ENCODE measurements at places on chromosomes 1 and 21.

DNA sequence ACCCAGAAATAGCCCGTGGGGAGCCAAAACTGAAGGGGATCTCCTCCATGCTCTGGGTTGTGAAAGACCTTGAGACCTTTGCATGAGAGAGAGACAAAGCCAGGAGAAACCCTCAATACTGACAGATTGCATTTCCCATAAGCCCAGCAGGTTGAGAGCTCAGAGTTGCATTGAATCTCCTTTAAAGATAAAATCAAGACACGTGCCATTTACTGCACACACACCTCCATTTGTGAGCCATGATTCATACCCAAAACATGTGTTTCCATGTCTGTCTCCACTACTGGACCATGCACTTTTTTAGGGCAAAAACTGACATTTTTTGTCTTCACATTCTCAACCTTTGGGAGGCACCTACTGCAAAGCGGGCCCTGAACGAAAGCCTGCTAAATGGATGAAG lies 144.0 kb upstream of the NRIP1 start:
- DNase-seq, result no peak

- no peak for DNase-seq
Measured at GRCh38 chr1:204441558-204441957, 29.9 kb upstream of the PPP1R15B start.

GRCh38 chr1:169896013-169896412 lies 2.3 kb upstream of the SCYL3 start:
- no peak for DNase-seq

- DNase-seq, result no peak
Measured at GRCh38 chr1:148160343-148161052, 8.4 kb upstream of the NBPF11 start.

GRCh38 chr1:81804312-81804711 lies 3.6 kb downstream of the ADGRL2 start:
- DNase-seq, result no peak

DNA sequence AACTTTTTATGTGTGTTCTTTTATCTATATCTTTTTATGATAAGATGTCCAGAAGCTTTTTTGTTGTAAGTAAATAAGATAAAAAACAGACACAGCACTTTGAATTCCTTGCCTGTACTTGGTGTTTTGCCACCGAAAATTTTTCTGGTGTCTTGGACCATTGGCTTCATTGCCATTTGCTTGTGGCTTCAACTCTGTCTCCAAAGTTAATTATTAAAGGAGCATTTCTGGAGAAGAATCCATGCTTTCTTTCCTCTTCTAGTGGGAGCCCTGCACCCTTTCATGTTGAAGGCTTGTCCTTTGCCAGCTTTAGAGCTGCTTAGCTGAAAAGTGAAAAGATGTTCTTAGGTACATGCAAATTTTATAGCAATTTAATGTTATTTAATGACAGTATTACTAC lies 112.2 kb downstream of the DYRK1A start:
- DNase-seq, result no peak

DNA sequence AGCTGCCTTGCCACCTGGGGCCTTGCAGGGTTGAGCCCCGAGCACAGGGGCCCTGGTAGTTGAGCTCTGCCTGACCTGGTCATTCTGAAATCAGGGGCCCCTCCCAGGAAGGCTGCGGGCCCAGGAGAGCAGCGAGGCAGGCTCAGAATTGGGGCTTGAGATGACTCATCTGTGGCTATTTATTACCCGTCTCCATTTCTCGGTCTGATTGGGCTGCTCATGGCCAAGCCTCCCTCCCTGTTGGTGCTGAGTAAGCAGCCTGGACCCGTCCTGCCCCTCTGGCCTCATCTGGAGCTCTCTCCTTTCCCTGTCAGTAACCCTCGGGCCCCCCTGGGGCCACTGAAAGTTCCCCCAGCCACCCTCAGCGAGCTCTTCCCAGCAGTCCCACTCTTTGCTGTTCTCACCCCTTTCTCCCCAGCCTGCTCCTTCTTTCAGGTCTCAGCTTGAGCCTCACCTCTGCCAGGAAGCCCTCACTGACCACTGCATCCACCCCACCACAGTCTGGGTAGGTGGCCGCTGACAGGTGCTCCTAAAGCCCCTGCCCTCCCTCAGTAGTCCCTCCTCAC lies 11.0 kb upstream of the TNFRSF8 start:
- DNase-seq, result no peak

DNA sequence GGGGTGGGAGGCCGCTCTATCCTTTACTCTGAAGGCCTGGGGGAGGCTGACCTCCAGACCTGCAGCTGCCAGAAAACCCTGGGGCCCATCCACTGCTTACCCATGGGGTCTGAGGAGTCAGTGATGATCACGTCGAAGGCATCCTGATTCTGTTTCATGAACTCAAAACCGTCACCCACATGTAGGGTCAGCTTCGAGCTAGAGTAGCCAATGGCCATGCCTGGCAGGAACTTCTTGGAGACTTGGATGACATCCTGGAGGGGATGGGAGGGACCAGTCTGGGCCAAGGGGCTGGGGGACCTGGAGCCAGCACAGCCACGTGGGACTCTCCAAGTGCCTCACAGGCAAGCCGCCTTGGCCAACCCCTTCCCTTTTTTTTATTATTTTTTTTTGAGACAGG lies 3.3 kb downstream of the SRM start:
- no peak for DNase-seq

DNA sequence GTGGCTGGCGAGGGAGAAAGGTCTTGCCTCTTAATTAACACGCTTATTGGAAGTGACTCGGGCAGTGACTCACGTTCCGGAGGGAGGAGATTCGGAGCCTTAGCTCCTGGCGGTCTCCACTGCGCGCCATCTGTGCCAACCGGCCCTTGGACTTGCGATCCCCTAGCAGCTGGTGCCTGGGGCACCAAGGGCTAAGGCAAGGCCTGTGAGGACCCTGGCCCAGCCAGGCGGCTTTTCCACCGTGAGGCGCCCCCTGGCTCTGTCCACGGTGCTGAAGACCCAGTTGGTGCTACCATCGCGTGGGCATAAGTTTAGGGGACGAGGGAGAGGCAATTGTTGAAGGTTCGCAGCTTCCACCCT lies 1.3 kb upstream of the SYT6 start:
- DNase-seq, result no peak

DNA sequence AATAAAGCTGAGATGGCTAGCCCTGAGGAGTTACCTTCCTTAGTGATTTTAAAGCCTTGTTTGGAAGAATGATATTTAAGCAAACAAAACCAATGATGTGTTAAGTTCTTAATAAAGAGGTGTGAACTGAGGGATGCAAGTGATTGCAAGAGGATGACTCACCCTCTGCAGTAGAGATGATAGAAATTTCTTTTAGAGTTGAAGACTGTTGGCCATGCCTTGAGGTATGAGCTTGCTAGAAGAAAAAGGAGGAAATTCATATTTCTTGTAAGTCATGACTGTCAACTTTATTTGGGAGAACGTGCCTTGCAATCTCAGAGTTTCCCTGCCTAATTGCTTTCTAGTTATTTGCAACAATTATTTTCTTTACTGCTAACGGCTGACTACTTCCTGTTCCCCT lies 94.7 kb downstream of the PLA2G4A start:
- no peak for DNase-seq

- DNase-seq, result no peak
Measured at GRCh38 chr1:29478151-29478791, 241.9 kb downstream of the PTPRU start.

DNA sequence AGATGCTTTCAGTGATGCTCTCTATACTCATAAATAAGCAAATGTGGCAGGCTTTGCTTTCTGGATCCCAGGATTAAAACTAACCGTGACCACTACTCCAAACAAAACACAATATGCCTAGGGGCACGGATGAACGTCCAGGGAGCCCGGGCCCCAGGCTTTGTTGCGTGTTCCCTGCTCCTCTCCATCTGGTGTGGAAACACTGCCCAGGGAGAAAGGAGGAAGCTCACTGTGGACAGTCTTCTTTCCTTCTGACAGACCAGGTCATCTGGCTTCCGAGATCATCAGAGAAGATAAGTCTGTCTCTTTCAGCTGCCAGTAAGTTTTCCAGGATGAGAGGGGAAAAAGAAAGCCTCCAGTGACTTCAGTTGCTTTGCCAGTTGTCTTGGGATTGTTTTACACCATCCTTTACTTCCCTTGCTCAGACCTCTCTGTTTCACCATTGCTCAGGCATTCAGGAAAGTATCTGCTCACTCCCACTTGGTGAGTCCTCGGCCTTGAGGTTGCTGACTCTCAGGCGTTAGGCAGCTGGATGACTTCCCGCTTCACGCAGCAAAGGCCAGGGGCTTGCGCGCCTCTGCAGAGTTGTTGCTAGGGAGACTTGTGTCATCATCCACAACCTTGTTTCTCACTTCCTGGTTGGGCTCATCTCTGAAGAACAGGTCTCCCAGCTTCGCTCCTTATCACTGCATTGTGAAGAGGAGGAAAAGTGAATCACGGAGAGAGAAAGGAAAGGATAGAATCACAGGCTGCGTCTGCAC lies 20.6 kb upstream of the PGD start:
- no peak for DNase-seq

DNA sequence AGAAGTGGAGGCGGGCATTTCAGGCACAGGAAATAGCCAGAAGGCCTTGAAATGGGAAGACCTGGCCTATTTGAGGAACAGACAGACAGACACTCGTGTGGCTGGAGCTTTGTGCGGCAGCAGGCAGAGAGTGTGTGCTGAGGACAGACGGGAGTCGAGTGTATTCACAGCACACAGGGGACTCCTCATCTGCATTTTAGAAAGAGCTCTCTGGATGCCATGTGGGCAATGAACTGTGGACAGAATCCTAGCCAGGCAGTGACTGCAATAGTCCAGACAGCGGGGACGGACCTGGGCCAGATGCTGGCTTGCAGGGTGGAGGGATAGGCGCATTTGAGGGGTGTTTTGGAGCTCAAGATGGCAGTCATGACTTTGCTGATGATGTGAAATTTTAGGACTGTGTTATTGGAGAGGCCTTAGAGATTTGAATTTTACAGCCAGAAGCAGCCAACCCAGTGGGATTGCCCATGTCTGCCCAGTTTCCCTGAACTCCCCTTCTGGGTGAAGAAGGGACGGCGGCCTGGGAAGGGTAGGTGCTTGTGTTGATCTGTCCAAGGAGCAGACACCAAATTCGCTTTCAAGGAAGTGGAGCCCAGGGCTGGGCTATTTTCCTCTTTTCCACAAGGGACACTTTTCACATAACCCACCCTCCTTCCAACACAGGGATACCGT lies 43.7 kb downstream of the CHAF1B start:
- peak; percentile 11 for DNase-seq

DNA sequence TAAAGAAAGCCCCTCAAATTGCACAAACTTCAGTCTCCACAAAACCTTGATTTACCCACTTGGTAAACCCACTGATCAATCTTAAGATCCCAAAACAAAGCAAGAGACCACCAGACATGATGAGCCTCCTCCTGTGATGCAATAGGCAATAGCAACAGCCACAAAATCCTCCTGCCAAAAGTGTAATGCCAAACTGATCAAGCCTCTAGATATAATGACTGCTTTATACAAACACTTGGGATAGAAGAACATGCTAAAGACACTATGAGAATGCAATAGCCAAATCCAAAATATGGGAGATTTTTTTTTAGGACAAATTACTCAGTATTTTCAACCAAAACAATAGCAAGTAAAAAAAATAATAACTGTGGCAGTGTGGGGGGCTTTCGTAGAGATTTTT lies 64.9 kb upstream of the PTGFRN start:
- DNase-seq, result no peak

DNA sequence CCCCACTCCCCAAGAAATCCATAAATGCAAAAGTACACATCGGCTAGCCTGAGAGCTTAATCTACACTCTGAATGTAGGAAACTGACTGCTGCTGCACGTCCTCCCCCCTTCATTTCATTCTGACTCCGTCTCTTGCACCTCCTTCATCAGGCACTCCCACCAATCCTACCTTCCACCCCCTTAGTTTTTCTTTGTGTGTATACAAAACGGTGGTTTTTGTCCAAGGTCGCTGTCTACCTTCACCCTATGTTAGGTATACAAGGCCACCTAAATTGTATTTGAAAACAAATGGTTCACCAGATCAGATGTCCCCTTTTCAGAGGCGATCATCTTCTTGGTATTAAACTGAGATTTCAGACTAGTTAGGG lies 1.9 kb downstream of the WDR26 start:
- no peak for DNase-seq

GRCh38 chr1:25477448-25478034 lies 46.8 kb downstream of the MACO1 start:
- DNase-seq, result peak; percentile 76
